ENCODE measurements at places on chromosomes 4 and X.

DNA sequence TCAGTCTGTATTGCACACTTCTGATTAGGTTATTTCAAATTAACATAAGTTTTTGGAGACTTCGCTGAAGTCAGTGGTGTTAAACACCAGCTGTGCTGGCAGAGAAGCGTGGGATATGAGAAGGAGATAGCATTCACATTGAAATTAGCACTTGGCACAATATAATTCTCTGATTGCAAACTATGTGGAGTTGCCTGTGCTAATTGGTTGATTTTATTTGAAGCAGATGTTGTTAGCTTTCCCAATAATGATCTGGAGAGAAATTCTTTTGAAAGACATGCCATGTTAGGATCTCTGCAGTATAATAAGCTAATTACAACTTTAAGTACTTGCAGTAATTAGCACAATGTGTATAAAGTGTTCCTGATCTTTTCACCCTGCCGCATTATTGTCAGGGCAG lies 367.4 kb upstream of the ARX start:
- no peak for DNase-seq

- DNase-seq = no peak
These were observed 98.0 kb upstream of the STIM2 start for GRCh38 chr4:26762650-26763049.

- no peak for DNase-seq
These were observed 33.2 kb upstream of the ARMCX4 start for GRCh38 chrX:101452056-101452455.

- DNase-seq = no peak
These were observed 319.1 kb downstream of the PCDH19 start for GRCh38 chrX:100090931-100091330.

Measured in hematopoietic multipotent progenitor cell treated with erythropoietin and hydrocortisone succinate and interleukin-3 and kit ligand, for 8 days (in vitro differentiated cells).